IgD-negative memory B cell (primary cell): ENCODE measurements at places on chromosomes 2 and 18. TPM values are rescaled to one million over a fixed set of nuclear protein-coding genes. Genes with fewer than 3 reads are reported as not detected.

FEV gene
- not detected for polyA plus RNA-seq

C2orf66 gene
- not detected for polyA plus RNA-seq

EVX2 gene
- not detected for polyA plus RNA-seq

GALNT14 gene
- polyA plus RNA-seq = 0.68 TPM

TAF1B gene
- polyA plus RNA-seq = 15.7 TPM

SERPINB11 gene
- not detected for polyA plus RNA-seq

TUBA4B gene
- not detected for polyA plus RNA-seq

DSC2 gene
- polyA plus RNA-seq = not detected
